ENCODE measurements at places on chromosomes 11 and 22.
A peak's percentile ranks its signal among the peaks of the same experiment; 100 is the strongest.

DNA sequence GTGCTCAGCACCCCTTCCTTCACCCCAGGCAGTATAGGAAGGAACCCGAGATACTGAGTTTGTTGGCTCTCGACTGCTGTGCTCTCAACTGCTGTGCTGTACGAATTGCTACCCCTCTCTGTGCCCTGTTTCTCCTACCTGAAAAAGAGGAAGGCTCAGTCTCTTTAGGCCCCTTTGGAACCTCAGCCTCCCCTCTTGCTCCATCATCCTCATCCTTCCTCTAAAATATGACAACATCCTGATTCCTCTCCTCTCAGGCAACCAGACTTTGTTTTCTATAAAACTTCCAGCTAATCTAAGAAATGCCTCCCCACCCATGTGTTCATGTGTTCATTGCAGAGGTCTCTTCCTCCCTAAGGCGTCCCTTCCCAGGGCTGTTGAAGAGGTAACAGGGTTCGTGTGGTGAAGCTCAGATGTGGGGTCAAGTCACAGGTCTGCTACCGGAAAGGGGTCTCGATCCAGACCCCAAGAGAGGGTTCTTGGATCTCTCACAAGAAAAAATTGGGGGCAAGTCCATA, 35.5 kb upstream of the CD82 start:
- DNase-seq, result no peak

DNA sequence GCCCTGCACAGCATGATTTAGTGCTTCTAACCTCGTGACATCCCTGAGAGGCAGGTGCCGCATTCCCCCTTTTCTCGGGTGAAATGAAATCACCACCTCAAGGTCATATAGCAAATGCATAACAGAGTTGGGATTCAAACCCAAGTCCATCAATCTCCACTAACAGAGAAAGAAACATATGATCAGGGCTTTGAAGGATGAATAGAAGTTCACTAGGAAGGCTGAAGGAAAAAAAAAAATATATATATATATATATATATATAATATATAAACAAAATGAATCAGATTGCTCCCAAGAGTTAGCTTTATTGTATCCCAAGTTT, 12.1 kb upstream of the ARHGEF17 start:
- no peak for DNase-seq

GRCh38 chr22:38467904-38468442, at the start of gene KDELR3:
TSS of gene KDELR3 (plus strand) at chr22:38468096. CDS start at chr22:38468234, 138 bp downstream.
- DNase-seq, result peak; percentile 70

DNA sequence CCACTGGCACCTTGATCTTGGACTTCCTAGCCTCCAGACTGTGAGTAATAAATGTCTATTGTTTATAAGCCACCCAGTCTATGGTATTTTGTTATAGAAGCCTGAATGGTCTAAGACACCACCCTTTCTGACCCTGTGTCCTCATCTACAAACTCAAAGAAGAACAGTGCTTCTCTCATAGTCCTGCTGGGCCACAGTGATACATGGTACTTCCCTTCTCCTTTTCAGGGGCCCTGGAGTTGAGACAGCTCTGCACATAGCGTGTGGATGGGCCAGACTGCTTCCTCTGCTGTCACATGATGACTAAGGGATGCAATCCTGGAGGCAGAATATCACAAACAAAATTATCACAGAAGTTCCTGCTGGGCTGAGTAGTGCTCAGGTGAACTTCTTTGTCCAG, 5.0 kb downstream of the KCNJ11 start:
- DNase-seq, result no peak

GRCh38 chr22:44217346-44217745, 36.6 kb downstream of the PARVG start:
- DNase-seq, result no peak
